Left lung (tissue), 14 donors: ENCODE measurements at places on chromosomes 16 and 17.

GRCh38 chr17:4109449-4109848 is 33.4 kb downstream of the ZZEF1 start:
- DNase-seq, result no peak

- no peak for DNase-seq
These were observed 155.8 kb downstream of the CYB561 start for GRCh38 chr17:63290351-63290750.

- no peak for DNase-seq
These were observed 5.4 kb downstream of the NFATC3 start for GRCh38 chr16:68090533-68090932.

DNA sequence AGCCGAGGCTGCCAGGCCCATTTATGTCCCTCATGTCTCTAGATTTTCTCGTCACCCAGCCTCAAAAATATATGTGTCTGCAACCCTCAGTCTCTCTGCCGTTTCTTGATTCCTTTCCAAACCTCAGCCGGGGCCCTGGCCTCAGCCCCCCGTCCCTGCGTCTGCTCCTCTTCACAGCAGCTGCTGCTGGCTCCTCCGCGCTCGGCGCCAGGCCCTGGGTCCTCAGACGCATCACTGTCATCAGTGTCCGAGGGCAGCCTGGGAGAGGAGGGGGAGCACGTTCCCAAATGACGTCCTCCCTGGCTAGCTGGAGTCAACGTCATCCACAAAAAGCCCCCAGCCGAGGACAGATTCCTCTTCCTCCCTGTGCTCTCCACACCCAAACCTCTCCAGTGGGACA is 2.3 kb downstream of the TSR3 start:
- DNase-seq, result no peak

DNA sequence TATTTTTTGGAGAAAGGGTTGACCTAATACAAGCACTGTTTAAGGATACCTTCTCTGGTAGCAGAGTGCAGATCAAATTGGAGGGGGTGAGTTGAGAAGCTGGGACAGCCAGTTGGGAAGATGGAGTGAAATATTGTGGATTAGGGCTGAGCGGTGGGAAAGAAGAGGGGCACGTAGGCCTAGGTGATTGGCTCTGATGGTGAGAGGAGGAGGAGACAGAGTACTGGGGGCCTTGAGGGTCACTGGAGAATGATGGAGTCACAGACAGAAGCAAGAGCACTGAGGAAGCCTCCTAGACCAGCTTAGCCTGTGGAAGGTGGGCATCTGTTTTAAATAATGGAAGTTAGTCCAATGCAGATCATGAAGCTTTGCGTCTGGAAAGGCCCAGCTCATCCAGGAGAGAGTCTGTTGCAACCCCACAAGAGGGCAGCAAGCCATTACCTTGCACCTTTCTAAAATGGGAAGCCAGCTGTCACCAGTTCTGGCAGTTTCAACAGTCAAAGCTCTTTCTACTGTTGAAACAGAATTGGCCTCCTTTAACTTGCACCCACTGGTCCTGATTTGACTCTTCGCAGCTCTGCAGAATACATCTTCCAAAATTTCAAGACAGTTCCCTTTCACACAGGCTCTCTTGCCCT is 11.8 kb downstream of the SLC9A5 start:
- no peak for DNase-seq

GRCh38 chr17:79544142-79544914 is 66.5 kb downstream of the RBFOX3 start:
- DNase-seq, result no peak

DNA sequence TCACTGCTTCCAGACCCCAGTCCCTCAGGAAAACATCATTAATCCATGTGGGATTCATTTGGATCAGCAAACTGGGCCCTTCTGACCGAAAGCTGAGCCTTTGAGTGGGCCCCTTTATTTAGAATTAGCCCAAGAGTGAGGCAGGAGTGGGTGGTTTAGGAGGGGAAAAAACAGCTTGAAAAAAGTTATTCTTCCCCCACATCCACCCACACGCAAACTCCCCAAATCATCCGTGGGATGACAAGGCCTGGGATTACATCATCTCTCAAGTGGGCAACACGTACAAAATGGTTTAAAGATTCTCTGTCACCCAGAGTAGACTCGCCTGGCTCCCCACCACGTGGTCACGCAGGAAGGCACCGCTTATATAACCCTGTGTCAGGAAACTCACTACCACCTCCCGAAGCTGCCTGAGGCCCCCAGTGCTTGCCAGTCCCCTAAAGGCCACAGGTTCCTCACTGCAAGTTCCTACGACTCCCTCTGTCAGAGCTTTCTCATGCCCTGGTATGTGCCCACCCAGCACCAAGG is 27.6 kb downstream of the GSG1L start:
- no peak for DNase-seq

DNA sequence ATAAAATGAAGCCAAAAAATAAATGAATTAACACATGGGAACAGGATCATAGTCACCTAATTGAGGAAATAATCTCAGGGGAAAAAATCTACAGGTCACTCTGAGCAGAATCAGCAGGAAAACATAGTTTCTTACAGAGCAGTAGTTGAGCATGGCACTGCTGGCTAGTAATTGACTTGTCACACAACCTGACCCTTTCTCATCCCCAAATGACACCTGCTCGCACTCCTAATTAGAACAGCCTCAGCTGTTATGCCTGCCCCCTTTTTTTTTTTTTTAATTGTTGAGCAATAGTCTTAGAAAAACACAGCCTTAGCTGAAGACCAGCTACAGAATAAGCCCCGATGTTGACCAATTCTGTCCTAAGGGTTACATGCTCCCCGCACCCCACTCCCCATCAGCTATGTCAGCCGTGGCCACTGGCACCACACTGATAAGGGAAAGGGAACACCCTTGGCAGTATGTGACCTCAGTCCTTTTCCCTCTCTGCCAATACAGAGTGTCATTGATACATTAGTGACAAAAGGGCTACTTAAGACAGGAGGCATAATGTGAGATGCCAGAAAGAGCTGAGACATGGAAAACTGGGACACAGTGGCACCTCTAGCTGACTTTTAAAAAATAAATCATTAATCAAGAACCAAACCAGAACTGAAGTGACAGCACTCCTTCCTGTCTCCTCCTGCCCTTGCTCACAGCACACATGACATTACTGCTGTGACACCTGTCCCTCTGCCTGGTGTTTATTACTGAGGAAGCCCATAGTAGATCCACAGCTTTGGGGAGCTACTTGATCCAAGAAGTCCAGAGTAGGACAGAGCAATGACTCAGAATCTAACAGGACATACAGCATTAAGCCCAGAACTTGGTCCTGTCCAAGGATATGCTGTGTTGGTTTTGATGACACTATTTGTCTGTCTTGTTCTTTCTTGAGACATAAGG is 41.7 kb downstream of the WDR59 start:
- DNase-seq, result no peak

- no peak for DNase-seq
These were observed 92.9 kb downstream of the GPR139 start for GRCh38 chr16:19980632-19981265.

DNA sequence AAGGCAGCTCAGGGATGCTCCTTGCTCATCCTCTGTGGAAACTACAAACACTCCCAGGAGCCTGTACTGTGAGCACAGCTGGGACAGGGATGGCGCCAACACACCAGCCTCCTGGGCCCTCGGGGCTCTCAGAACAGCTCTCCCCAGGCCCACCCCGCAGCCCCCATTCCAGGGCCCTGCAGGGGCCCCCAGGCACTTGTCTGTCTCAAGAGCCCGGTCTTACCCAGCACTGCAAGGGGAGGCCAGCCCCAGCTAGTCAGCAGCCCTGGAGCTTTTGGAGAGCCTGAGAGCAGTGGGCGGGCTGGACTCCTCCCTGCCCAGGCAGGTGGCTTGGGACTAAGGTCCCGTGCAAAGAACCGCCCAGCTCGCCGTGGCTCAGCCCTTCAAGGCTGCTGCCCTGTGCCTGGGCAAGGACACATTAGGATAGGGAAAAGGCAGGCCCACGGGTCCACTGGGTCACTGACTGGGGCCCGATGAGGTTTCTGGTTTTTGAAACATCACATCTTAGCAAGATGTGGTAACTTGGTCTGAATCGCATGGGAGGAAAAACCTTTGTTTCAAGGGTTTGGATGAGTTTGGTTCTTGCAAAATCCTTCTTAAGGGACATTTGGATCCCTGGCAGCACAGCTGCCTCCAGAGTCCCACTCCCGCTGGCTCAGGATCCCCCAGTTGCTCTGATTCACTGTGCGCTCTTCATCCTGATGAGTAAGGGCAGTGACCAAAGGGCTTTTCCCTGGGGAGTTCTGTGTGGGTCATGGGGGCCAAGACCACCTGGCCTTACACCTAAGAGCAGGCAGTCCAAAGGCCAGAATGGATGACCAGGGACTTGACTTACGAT is 2.8 kb downstream of the DNASE1L2 start:
- no peak for DNase-seq

- peak; percentile 34 for DNase-seq
These were observed 23.3 kb downstream of the SLC38A7 start for GRCh38 chr16:58661199-58661830.

- DNase-seq, result no peak
These were observed 7.3 kb downstream of the GSE1 start for GRCh38 chr16:85620374-85620773.

DNA sequence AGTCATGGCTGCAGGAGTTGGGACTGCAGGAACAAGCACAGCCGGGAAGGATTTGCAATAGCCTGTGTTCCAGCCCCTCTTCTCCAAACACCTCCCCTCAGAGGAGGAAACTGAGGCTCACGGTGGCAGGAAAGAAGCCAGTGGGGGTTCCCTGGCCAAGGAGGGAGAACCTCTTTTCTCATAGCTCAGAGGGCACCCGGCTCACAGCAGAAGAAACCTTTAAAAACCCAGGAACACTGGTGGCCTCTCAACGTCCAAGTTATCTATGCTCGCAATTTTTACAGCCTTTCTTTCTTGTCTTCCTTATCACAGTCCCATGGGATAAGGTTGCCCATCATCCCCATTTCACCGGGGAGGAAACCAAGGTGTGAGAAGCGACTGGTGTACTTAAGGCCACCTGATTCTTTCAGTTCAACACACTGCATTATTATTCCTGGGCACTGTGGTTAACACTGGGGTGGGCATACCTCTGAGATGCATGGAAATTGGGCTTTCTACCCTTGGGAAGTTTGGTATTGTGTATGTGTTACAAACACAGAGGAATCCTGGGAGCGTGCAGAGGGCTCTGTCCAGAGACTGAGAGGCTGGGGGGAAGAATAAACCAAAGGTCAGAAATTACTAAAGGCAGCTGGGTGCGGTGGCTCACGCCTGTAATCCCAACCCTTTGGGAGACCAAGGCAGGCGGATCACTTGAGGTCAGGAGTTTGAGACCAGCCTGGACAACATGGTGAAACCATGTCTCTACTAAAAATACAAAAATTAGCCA is 791 bp upstream of the ZNF629 start:
- no peak for DNase-seq

DNA sequence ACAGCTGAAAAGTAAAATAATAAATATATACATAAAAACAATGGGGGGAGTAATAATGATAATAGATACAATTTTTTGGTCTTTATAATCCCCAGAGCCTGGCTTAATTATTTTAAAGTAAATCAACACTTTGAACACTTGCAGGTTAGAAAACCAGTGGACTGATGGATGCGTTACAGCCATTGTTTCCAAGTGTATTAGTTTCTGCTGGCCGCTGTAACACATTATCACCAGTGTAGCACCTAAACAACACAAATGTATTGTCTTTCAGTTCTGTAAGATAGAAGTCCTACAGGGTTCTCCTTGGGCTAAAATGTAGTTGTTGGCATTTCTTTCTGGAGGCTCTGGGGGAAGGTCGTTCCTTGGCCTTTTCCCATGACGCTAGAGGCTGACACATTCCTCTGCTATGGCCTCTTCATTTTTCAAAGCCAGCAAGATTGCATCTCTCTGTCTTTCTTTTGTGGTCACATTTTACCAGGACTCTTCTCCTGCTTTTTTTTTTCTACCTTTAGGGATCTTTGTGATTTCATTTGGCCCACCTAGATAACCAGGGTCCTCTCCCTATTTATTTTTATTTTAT is 116.8 kb downstream of the WWOX start:
- DNase-seq, result no peak

GRCh38 chr16:56356276-56357240 is 68.8 kb downstream of the AMFR start:
- DNase-seq, result peak; percentile 87

- DNase-seq, result no peak
These were observed 26.5 kb upstream of the N4BP1 start for GRCh38 chr16:48636521-48636920.

DNA sequence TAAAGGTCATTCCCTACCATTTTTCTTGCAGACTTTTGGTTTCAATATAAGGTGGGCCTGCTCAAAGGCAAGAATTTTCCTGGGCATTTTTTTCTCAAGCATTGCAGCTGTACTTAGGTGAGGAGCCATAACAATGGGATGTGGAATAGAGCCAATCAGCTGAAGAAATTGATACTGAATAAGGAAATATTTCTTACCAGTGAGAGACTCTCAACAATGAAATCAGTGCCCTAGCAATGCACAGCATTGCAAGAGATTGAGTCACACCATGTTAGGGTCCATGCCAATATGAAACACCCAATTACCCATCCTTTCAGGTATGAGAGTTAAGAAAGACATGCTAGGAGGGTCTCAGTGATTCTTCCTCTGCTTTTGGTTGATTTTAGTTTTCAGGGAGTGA is 237.6 kb downstream of the SOX9 start:
- no peak for DNase-seq

GRCh38 chr17:17093764-17094163 is 51.5 kb downstream of the MPRIP start:
- DNase-seq, result no peak

- peak; percentile 49 for DNase-seq
These were observed 5.5 kb upstream of the CACNG5 start for GRCh38 chr17:66829386-66829864.

DNA sequence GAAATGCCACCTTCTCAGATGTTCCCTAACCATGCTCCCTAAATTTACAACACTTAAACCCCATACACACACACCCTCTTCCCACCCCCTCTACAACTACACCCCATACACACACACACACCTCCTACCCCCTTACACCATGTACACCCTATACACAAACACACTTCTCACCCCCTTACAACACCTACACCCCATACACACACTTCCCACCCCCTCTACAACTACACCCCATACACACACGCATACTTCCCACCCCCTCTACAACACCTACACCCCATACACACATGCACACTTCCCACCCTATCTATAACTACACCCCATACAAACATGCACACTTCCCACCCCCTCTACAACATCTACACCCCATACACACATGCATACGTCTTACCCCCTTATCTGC is 172.0 kb downstream of the SLC39A11 start:
- no peak for DNase-seq

DNA sequence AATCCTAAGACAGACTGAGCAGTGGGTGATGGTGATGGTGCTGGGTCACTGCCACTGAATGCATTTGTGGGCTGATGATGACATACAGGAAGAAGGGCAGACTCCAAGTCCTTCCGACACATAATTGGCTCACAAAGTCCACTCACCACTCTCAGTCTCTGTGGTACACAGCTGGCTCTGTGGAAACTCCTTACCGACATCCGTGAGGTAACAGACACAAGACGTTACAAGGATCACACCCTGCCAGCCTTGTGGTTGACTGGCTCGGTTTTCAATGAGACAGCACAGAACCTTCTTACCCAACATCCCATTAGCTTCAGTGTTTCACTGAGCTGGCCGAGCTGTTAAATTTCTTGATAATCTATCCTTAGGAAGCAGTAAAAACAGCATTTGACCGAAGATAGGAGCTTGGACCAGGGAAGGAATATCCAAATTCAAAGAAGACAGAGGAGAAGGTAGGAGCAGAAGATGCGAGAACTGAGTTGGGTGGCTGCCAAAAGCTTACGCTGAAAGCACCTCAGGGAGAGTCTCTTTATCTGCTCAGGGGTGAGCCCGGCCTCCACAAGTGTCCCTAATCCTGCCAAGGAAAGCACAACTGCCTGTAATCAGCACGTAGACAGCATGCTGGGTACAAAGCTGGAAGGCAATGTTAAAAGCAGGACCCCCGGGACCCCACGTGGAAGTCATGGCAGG is 5.5 kb upstream of the MXRA7 start:
- DNase-seq, result no peak

GRCh38 chr16:77290451-77291115 is 91.4 kb downstream of the SYCE1L start:
- DNase-seq, result no peak
